ENCODE measurements at places on chromosomes 2 and 18.

GRCh38 chr18:13260935-13261640 lies 42.5 kb downstream of the LDLRAD4 start:
- no peak for DNase-seq

DNA sequence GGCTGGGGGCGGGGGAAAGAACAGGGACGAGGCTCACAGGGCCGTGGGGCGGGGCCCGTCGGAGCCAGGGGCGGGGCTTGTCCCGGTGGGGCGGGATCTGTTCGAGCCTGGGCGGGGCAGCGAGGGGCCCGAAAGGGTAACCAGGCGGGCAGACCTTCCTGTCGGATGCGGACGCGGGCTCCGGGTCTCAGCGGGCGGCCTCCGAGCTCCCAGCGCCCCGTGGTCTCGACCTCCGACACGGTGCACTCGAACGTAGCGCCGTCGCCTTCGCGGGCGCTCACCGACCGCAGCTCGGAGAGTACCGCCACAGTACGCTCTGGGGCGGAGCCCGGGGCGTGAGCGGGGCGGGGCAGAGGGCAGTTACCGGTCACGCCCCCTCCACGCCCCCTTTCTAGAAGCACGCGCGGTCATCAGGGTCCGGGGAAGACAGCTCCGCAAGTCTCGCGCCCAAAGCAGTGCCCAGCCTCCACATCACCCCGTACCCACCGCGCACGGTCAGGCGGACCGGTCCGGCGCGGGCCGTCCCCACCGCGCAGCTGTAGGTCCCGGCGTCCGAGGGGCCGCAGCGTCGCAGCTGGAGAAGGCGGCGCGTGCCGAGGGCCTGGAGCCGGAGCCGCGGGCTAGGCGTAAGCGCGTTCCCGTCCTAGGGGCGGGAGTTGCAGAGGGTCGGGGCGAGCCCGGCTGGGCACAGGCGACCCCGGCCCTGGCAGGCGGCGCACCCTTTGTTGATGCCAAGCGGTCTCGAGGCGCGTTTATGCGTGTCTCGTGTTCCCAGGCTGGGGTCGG lies 8.7 kb downstream of the TMEM198 start:
- peak; percentile 84 for DNase-seq

- no peak for DNase-seq
These were observed 274.7 kb upstream of the SIX2 start for GRCh38 chr2:45283764-45284620.

DNA sequence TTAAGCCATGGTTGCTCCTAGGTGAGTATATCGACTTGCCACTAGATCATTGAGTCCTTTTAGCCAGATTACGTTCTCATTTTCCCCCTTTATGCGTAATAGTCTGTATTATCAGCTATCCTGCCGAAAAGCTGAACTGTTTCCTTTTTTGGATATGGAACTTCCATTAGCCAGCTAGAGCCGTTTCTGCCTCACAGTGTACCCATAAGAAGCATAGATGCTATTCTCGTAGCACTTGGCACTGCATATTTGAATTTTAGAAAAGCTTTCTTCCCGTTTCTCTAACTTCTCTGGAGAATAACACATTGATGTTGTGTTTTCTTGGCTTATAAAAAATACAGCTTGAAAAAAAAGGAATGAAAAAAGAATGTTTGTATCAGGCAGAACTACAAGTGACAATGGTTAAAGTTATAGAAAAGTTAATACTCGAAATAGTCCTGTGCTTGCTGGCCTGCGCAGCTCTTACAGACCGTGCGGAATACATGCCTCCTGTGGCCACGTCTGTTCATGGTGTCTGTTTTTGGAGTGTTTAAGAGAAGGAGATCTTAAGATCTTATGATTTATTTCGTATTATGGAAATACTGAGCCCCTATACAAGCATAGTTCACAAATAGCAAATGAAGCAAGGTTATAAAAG lies 710 bp downstream of the DUSP19 start:
- no peak for DNase-seq

DNA sequence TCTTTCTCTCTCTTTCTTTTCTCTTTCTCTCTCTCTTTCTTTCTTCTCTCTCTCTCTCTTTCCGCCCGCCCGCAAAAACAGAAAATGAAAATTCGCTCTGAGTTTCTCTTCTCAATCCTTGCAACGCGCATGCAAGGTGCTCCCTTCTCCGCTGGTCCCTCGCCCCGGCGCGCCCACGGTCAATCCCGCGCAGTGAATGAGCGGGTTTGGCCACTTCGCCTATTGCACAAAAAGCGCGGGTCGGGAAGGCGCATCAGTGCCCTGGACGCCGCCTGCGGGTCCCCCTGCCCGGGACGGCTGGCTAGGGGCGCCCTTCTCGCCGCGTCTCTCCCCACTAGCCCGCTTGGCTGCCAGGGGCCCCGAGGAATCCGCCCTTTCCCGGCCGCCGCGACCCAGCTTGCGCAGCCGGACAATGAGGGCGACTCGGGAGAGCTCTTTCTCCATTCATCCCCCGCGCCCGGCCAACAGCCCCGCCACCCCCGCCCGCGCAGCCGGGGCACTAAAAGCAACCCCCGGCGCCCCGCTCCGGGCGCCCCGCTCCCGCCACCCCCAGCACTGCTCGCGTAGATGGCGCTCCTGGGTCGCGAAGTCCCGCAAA lies 706 bp downstream of the LAMA1 start:
- DNase-seq: no peak

GRCh38 chr18:22471546-22472131 lies 53.9 kb upstream of the CTAGE1 start:
- DNase-seq: no peak

All from NCI-H2171 treated with DMSO at 0.1 percent for 48 hours (cell line).